ENCODE measurements at places on chromosomes 5 and 9. TPM values are rescaled to one million over a fixed set of nuclear protein-coding genes. Genes with fewer than 3 reads are reported as not detected.
A peak's percentile ranks its signal among the peaks of the same experiment; 100 is the strongest.

DNA sequence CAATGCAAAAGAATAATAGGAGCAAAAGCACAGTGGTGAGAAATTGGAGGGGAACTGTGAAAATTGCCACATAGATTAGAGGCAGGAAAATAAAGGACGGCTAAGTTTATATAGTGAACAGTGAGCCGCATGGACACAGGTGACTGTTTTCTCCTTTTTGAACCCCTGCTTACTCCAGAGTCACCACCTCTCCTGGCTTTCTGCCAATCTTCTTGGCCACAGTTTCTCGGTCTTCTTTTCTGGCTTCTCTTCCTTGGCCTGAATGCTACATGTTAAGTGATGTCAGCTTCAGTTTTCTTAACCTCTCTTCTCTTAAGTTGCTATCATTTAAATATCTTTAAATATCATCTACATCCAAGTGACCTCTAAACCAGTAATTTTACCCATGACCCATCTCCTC, 47.3 kb upstream of the CDKN2B start:
- no peak for ATAC-seq

- peak; percentile 83 for ATAC-seq
Measured at GRCh38 chr9:14400658-14400995, 86.7 kb upstream of the NFIB start.

DNA sequence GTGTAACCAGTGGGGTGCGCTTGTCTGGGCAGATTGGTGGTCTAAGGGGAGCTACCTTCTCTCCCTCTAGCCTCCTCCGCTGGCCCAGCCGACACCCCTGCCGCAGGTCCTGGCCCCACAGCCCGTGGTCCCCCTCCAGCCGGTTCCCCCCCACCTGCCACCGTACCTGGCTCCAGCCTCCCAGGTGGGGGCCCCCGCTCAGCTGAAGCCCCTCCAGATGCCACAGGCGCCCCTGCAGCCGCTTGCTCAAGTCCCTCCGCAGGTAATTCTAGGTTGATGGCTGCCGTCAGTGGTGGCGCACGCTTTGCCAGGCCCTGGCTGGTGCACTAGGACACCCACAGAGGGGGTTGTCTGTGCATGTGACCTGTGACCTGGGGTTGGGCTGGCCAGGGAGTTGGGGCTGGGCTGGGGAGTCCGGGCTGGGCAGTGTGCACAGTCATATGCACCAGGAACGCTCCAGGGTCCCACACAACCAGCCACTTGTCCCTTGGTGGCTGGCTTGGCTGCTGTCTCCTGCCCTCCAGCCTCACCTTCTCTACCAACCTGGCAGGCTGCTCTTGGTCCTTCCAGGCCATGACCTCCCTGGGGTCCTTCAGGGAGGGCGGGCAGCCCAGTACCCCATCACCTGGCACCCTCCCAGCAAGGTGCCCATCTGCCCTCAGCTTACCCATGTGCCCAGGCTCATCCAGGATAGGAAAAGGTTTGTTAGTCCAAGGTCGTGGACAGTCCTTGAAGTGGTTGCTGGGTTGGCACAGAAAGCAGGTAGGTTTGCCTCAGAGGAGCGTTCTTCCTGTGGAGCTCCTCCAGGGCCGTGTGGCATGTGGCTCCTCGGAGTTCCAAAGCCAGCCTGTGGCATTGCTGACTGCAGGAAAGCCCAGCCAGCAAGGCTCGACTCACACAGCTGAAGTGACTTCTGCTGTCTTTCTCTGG, 73.2 kb downstream of the WNK2 start:
- no peak for ATAC-seq

DNA sequence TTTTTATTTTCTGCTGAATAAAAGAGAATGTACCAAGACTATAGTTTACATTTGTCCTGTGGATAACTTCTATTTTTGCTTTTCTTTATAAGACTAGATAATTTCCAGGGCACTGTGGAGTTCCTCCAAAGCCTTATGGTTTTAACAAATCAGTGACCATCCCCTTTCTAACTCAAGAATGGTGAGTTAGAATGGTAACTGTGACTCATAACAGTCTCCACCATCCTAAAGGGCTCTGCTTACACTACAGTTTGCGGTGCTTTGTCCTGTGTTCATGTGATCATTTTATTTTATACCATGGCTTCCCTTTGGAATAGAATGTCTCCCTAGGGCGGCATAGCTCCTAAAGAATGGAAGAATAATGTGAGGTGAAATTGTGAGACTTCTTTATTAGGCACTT, 30.2 kb downstream of the WDR36 start:
- ATAC-seq: no peak

GRCh38 chr9:87597710-87598443, 100.2 kb downstream of the DAPK1 start:
- ATAC-seq: no peak

DNA sequence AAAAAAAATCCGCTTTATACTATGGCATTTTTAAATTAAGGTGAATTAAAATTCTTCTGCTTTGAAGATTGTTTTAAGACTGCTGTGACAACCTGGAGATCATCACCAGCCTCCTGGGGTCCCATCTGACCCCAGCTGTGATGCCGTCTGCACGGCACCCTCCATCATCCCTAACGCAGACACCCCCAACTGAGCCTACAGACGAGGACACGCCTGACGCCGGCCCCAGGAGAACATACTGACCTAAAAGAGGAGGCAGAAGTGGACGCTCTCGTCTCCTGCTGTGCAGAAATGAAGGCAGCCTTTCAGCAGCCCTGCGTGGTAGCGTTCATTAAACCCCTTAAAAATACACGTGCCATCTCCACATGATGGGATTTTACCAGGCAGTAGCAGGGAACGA, 125.6 kb upstream of the PPP1R26 start:
- ATAC-seq: no peak

- peak; percentile 39 for ATAC-seq
Measured at GRCh38 chr9:14213504-14213903, 100.4 kb downstream of the NFIB start.

DNA sequence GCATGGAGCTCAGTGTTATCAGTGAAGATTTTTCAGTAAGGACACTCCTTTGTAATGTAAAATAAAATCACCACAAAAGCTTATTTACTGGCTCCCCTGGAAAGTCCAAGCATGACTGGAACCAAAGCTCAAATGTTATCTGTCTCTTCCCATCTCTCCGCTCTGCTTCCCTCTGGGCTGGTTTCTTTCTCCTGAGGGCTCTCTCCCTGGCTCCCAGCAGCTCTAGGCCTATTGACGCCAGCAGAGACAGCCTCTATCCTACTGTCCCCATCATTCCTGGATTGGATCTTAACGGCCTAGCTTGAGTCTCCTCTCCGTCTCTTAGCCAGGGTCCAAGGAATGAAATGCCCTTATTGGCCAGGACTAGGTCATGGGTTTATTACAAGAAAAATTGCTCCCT, 86.1 kb downstream of the TMEM167A start:
- ATAC-seq: no peak

GRCh38 chr9:124853605-124854143, 414 bp downstream of the WDR38 start:
- ATAC-seq: peak; percentile 24

GRCh38 chr9:95667789-95668188, 151.0 kb upstream of the PTCH1 start:
- no peak for ATAC-seq

DNA sequence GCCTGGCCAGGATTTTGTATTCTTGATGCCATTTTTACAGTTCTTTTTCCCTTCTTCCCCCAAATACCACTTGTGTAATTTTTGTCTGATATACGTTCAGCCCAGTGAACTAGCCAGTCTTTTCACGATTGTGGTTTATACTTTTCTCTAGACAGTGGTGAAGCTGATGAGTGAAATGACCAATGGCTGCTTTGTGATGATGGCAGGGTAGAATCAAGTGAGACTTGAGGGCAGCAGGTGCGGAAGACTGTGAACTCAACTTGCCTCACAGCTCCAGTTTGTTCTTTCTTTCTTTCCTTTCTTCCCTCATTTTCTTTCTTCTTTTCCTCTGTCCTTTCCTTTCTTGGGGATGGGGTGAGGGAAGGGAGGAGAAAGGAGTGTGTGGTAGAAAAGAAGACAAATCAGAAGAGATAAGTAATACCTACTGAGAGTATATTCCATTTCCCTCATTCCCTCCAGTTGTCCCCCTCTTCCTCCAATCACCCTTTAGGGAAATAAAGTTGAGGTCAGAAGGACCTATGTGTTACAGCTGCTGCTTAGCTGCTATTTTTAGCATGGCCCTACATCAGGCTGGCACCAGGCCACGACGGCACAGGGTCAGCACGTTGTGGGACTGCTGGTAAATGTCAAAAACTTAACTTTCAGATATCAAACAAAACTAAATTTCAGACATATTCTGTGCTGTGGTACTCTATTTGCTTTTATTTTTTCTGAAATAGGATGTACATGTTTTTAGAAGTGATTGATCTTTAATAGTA, 12.3 kb downstream of the ZSWIM6 start:
- ATAC-seq: no peak

GRCh38 chr9:117733465-117733864, 29.3 kb downstream of the TLR4 start:
- no peak for ATAC-seq

DNA sequence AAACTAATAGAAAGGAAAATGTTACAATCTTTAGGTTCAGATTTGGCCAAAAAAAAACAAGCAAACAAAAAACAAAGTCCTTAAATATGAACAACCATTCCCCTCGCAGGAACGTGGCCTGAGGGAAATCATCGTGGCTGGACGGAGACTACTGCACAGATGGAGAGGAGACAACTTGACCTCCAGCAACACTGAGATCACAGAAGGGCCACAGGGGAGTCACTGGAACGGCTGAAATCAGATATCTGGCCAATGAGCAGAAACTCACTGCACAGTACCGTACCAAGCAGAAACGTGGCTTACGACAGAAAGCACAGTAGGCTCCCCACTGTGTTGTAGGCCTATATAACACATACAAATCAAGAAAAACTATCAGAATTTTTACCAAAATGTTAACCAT, 27.7 kb downstream of the CAMSAP1 start:
- no peak for ATAC-seq

GRCh38 chr5:55603922-55604321, 69.2 kb upstream of the PLPP1 start:
- no peak for ATAC-seq

DNA sequence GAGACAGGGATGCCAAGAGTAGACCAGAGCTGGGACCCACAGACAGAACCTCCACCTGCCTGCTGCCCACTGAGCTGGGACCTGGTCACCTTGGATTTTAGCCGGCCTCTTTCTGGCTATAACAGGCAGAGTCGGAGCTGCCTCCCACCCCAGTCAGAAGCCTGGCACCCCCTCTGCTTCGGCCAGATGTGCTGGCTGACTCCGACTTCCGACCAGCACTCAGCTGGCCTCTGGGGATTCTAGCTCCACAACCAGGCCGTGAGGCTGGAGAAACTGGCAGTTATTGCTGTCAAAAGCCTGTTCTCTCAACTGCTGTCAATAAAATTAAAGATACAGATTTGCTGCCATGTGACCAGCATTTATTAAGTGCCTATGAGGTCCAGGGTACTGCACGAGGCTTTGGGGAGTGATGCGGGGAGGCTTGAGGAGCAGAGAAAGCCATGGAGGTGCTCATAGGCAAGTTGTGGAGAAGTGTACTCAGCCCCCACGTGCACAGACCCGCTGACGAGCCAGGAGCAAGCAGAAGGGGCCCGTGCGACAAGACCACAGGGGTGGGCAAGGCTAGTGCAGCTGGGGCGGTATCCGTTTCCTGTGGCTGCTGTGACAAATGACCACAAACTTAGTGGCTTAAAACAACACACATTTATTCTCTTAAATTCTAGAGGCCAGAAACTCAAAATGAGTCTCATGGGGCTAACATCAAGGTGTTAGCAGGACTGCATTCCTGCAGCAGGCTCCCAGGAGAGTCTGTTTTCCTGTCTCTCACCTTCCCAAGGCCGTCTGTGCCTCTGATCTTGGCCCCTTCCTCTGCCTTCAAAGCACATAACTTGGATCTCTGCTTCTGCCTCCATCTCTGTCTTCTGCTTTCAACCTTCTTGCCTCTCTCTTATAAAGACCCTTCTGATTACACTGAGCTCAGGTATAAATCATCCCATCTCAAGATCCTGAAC, 13.1 kb downstream of the GFI1B start:
- no peak for ATAC-seq

GRCh38 chr9:99129091-99129490, 24.2 kb downstream of the TGFBR1 start:
- no peak for ATAC-seq

DNA sequence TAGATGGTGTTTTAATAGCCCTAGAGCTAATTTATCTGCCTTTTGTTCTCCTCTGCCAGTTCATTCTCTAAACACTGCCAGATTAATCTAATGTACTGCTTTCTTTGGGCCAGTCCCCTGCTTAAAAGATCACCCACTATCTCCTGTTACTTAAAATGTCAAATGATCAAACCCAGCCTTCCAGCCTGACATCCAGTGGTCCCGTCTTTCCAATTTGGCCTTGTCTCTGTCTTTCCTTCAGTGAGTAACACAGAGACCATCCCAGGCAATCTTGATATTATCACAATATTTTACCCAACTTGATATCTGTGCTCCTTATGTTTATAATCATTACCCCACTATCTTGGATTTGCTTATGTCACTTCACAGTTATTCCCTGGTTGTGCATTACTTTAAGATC, 12.0 kb downstream of the PRR16 start:
- ATAC-seq: no peak

DNA sequence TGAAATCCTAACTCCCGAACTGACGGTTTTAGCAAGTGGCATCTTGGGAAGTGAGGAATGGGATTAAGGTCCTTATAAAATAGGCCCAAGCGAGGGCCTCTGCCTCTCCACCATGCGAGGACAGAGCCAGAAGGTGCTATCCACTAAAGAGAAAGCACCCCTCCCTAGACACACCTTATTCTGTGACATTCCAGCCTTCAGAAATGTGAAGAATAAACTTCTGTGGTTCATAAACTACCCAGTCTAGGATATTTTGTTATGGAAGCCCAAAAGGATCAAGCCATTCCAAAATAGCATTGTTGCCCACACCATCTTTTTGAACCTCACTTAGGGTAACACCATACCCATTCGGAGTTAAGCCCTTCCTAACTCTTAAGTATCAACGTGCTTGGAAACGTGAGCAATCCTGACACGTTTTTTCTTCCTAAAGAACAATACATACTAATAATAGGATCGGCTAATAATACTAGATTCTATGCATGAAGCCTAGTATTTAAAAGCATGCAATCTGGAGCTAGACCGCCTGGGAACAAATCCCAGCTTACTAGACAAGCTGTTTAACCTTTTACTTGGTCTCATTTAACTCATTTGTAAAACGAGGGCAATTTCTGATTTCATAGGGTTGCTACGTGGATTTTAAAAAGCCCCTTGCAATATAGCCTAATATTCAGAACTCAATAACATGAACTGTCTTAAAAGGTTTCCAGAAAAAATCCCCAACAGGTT, 1.1 kb upstream of the SMC2 start:
- ATAC-seq: no peak

SOX30 gene
- total RNA-seq: 0.16 TPM

IFNA2 gene
- total RNA-seq: not detected

OR1J2 gene
- total RNA-seq: not detected

PCDHB12 gene
- 5.1 TPM for total RNA-seq

G3BP1 gene
- total RNA-seq: 102 TPM

INSL6 gene
- not detected for total RNA-seq

YIPF5 gene
- 28.0 TPM for total RNA-seq

SLCO6A1 gene
- not detected for total RNA-seq

PAM gene
- 372 TPM for total RNA-seq

FBXO10 gene
- 5.1 TPM for total RNA-seq

GALNT12 gene
- 14.9 TPM for total RNA-seq
